ENCODE measurements at places on chromosomes 7 and 10.
A peak's percentile ranks its signal among the peaks of the same experiment; 100 is the strongest.

DNA sequence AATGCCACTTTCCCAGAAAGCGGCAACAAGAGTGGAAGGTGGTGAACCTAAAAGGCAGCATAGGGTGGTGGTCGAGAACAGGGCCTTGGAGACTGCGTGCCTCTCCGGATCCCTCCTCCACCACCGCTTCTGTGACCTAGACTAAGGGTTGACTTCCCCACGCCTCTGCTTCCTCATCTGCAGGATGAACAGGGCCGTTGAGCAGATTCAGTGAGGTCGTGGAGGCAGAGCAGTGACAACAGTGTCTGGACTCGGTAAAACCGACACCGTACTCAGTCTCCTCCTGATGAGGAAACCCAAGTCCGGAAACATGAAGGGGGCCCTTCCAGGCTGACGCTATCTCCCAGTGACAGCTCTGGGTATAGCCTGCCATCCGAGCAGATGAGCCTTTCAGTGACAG, 162.6 kb downstream of the CELF2 start:
- DNase-seq, result no peak

- peak; percentile 10 for DNase-seq
Measured at GRCh38 chr7:157339777-157340677, 3.2 kb downstream of the DNAJB6 start.

DNA sequence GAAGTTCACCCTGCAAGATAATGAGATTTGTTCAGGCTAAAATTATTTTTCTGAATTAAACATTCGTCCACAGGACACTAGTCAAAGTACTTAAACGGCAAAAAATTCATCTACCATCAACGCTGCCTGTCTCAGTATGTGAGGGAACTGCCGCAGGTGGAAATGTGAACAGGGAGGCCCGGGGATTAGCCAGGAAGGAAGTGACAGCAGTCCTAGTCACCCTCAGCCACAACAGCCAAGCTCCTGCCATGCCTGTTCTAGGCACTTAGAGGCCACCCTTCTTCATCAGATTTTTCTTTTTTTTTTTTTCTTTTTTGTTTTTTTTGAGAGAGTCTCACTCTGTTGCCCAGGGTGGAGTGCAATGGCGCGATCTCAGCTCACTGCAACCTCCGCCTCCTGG, 9.4 kb downstream of the NUDT5 start:
- no peak for DNase-seq

GRCh38 chr10:84991301-84991700, 662.9 kb downstream of the CCSER2 start:
- DNase-seq, result no peak

DNA sequence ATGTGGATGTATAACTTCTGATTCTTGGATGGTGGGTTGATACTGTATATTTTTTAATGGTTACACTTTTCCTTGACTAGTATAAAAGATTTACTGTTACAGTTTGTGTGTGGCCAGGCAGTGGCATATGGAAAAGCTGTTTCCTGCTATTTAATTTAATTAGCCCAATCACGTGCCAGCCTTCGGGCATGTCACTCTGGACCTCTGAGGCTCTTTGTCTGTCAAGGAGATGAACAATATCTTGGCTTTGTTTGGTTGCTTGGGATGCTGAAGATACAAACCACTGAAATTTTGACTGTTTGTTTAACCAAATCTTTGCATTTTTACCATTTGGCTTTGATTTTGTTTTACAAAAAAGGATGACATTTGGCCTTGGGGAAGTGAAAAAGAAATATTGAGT, 185.0 kb downstream of the HDAC9 start:
- DNase-seq, result no peak

DNA sequence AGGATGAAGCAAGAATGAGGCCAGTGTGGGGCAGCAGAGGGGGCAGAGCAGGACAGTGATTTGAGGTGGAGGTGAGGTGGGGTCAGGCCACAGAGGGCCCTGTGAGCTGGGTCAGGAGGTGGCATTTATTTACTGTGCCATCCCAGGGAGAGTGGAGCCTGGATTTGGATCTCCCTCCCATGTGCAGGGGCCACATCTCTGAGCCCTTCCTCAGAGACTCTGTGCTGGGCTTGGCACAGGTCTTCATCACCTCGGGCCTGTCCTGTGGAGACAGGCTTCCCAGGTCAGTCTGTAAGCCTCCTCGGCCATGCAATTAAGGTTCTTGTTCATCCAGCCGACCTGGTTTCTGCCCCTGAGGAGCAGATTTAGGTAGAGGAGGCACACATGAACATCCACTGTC, 40.9 kb downstream of the ZNF777 start:
- no peak for DNase-seq

GRCh38 chr7:40647719-40648118, 512.9 kb downstream of the SUGCT start:
- no peak for DNase-seq

DNA sequence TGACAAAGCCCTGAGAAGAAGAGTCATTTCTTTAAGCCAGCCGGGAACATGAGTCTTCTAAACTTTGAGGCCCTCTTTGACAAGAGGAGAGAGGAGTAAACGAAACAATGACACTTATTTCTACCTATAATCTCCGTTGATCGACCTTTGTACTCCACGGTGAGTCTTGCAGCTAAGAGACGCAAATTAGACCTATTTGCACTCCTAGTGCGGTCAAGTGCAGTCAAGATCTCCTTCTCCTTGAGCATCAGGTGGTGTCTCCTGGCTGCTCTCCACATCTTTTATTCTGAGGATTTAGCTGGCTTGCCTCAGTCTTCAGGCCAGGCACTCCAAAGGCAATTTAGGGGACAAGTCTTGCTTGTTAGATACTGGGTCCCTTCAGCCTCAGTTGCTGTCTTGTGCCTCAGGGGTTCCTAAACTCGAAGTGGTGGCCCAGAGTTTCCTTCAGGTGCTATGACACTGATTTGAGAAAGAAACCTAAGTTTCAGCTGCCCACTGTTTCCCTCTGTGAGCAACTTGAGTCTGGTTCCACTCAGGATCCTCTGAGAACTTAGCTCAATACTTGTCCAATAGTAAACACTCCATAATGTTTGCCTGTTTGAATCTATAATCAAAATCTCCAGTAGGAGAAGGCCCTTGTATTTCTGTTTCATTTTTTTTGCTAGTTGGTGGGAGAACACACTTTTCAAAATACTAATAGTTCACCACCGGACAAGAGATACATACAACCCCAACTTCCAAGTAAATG, 312.9 kb downstream of the RNLS start:
- no peak for DNase-seq

- no peak for DNase-seq
Measured at GRCh38 chr7:24301703-24302102, 17.7 kb downstream of the NPY start.

- DNase-seq, result no peak
Measured at GRCh38 chr7:17234030-17234397, 64.4 kb upstream of the AHR start.

- DNase-seq, result no peak
Measured at GRCh38 chr7:17661982-17662585, 278.2 kb downstream of the SNX13 start.

GRCh38 chr7:105691680-105692564, 110.6 kb upstream of the EFCAB10 start:
- DNase-seq, result no peak

DNA sequence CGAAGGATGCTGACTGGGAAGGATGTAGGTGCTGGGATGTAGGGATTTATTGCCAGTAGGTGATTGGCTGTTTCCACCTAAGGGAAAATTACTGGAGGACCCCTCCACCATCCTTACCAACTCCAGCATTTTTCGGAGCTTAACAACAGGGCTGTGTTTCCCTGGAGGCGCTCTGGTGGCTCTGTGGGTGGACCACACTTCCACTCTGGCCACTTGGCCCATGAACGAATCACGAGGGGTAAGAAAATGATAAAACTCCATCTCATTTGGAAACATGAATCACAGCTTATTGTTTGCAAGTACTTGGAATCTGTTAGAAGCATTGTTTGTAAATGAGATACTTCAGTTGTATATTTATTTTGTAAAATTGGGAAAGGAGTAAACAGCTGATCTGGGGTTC, 3.0 kb downstream of the DOCK1 start:
- DNase-seq, result no peak

DNA sequence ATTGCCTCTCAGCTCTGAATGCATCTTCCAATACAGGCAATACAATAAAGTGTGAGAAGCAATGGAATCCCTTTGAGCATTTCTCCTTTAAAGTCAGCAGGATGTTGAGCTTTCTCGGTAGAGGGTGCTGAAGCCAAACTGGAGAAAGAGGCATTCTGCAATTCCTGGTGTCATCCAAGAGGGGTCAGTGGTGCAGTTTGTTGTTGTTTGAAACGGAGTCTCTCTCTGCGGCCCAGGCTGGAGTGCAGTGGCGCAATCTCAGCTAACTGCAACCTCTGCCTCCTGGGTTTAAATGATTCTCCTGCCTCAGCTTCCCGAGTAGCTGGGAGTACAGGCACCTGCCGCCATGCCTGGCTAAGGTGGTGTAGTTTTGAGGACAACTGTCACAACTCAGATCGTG, 486.5 kb downstream of the CALN1 start:
- DNase-seq, result no peak

All from caudate nucleus (tissue), 63 donors.